ENCODE measurements at places on chromosomes 4 and X. TPM values are rescaled to one million over a fixed set of nuclear protein-coding genes. Genes with fewer than 3 reads are reported as not detected.

DNA sequence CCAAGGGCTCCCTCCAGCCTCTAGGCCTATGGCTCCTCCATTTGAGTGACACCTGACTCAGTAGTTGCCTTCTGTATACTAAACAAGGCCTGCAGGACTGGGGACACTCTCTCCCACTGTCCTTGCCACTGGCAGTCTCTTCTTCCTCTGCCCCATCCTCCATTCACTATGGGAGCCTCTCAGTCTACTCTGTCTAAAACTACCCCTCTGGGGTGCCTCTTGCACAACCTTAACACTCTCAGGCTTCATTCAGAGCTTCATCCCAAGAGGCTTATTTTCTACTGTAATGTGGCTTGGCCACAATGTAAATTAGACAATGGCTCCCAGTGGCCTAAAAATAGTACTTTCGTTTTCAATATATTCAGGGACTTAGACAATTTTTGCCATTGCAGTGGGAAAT, 133.0 kb downstream of the ZC4H2 start:
- no peak for DNase-seq

DNA sequence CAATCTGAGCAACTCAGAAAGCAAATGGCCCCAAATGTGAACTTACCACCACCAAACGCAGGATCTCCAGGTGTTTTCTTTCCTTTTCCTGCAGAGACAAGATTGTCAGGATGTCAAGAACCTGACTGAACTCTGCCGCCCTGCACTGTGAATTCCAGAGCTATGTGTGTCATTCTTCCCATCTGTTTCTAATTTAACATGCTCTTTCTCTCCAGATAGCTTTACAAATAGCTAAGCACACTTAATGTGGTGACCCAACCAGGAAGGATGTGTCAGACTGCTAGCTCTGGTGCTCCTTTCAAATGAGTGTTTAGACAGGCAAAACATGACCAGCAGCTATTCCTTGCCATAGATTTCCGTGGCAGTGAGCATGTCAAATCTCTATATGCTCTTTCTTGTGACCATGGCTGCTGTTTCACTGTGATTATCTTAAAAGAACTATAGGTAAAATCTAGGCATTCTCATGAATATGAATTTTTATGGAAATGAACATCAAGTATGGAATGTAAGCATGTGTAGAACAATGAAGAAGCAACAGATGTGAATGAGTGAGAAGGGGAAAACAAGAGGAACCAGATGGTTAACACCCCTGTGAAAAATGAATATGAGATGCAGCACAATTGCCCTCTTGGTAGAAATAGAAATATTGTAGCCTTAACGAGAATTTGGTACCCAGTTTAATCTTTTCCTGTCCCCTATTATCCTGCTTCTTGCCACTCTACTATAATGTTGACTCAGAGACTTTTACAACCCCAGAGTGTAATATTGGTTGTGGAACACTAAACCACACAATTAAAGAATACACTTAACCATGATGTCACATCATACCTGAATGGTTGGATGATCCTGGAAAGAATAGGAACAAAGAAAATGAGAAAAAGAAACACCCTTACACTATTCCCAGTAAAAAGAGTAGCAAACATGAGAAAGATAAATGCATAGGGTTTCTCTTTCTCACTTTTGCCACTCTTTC, 247.8 kb upstream of the DKK2 start:
- no peak for DNase-seq

GRCh38 chrX:140180585-140180984, 215.3 kb upstream of the CXorf66 start:
- DNase-seq: no peak

DNA sequence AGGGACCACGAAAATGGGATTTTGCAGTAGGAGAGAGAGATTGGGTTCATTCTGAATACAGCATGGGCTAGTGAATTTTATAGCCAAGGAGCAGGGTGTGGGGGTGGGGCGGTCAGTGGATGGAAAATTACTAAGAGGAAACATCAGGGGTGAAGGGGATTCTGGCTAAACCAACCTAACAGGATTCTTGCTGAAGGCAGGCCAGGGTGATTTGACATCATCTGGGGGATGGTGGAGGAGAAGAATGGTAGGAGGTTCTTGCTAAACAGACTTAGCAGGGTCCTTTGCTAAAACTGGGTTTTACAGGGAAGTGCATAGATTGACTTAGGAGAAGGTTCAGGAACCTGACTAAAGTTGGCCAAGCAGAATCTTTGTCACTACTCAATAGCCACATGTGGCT, 91.9 kb downstream of the DNAAF6 start:
- DNase-seq: no peak

DNA sequence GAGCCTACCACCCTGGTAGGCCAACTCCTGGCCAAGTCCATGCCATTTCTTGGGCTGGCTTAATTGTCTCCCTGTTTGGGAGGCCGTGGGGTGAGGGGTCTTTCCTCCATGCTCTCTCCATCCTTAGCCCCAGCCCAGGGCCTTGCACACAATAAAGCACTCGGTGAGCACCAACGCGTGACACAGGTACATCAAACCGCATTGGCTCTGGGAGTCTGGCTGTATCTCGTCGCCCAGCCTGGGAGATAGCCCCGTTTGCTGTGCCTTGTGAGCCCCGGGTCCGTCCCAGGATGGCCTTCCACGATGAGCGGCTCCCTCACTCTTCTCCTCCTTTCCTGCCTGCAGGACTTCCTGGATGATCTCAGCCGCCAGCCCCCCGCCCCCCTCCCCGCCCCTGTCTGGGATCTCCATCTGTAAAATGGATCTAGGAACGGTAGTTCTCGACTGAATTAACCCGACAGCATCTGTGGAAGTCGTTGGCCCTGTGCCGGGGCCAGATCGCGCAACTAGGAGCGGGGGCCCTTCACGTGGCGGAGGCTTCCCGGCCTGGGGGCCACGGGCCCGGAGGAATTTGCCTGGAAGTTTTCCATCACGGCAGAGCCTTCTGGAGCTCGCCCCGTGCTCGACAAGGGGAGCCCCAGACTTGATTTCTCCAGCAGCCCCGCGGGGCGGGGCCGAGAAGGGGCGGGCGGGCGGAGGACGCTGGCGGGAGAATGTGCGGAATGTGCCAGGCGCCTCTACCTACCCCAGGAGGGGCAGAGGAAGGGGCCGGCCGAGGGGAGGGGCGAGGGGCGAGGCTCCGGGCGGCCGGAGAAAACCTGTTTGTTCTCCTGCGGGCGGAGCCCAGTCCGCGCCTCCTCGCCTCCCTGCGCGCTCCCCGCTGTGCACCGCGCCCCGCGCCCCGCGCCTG, at the start of gene ZNF185:
Gene ZNF185, plus strand, starts transcription at position 846 of the 910 bp plus-strand sequence. CDS start 16,423 bp downstream, outside the sequence.
- DNase-seq: peak; percentile 27

- no peak for DNase-seq
Observed at GRCh38 chrX:13283950-13284546, 35.8 kb downstream of the ATXN3L start.

- no peak for DNase-seq
Observed at GRCh38 chrX:95953564-95953963, 731.1 kb upstream of the DIAPH2 start.

CXCL13 gene
- not detected for polyA plus RNA-seq

- no peak for DNase-seq
Observed at GRCh38 chrX:123190096-123190495, 6.0 kb downstream of the GRIA3 start.

GRCh38 chr4:55880652-55881280, 27.3 kb downstream of the EXOC1 start:
- no peak for DNase-seq

DNA sequence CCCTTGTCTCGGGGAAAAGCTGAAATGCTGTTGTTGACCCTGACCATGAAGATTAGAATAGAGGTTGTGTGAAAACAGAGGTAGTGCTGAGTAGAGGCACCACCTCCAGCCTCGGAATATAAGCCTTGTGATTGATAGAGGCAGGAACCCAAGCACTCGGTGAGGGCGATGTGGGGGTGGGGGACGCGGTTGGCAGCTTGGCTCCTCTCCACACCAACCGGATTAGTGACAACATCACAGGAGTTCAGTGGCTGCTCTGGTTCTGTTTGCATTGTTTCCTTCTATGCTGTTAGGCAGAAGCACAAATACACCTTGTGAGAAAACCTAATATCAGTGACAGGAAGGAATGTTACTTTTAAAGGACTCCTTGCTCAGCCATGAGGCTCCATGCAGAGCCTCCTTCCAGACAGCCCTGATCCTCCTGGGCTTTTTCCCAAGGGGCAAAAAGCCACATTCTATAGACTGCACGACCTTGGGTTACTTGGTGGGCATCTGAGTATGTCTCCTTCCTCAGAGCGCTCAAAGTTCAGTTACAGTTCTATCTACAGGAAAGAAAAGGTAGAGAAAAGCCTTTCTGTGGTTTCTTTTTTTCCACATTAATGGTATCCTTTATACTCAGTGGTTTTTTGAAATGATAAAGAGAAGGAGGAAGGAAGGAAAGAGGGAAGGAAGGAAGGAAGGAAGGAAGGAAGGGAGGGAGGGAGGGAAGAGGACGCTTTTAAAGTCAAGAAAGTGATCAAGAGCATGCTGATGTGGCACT, 150.4 kb upstream of the NOCT start:
- DNase-seq: no peak

- DNase-seq: no peak
Observed at GRCh38 chr4:93467484-93468155, 360.9 kb upstream of the ATOH1 start.

DNA sequence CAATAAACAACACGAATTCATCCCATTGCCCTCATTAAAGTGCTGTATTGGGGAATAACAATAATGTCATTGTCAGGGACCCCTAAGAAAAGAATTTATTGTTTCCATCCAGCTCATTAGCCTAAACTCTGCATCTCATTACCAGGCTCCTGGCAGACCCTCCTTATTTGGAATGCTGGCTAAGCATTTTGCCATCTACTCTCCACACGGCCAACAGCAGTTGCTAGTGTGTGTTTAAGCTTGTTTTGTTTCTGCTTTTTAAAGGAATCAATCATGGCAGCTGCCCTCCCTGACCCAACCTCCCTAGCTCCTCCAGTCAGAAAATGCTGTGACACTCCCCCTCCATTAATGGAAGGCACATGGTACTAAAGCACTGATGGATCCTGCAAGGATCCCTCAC, 43.5 kb downstream of the GATB start:
- DNase-seq: peak; percentile 82

- DNase-seq: no peak
Observed at GRCh38 chrX:16745659-16746058, 26.2 kb downstream of the SYAP1 start.

- no peak for DNase-seq
Observed at GRCh38 chrX:150544222-150544787, 24.1 kb upstream of the MTM1 start.

GAGE10 gene
- not detected for polyA plus RNA-seq

TMEM144 gene
- 52.0 TPM for polyA plus RNA-seq

DAPP1 gene
- not detected for polyA plus RNA-seq

TCEAL2 gene
- polyA plus RNA-seq: 163 TPM

GRCh38 chr4:1608196-1608820, 75.8 kb downstream of the FAM53A start:
- no peak for DNase-seq

DMP1 gene
- polyA plus RNA-seq: not detected

DNA sequence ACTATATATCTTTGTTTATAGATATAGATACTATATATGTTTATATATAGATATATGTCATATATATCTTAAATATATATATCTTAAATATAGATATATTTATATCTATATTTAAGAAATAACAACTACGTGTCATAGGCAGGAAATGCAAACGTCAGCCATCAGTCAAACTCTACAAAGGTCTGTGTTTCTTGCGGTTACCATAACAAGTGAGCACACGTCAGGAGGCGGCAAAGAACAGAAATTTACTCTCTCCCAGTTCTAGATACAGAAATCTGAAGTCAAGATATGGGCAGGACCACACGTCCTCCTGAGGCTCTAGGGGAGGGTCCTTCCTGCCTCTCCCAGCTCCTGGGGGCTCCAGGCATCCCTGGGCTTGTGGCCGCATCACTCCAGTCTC, 6.5 kb downstream of the PLCXD1 start:
- DNase-seq: no peak

GRCh38 chrX:126655061-126655460, 102.4 kb upstream of the DCAF12L1 start:
- no peak for DNase-seq

DNA sequence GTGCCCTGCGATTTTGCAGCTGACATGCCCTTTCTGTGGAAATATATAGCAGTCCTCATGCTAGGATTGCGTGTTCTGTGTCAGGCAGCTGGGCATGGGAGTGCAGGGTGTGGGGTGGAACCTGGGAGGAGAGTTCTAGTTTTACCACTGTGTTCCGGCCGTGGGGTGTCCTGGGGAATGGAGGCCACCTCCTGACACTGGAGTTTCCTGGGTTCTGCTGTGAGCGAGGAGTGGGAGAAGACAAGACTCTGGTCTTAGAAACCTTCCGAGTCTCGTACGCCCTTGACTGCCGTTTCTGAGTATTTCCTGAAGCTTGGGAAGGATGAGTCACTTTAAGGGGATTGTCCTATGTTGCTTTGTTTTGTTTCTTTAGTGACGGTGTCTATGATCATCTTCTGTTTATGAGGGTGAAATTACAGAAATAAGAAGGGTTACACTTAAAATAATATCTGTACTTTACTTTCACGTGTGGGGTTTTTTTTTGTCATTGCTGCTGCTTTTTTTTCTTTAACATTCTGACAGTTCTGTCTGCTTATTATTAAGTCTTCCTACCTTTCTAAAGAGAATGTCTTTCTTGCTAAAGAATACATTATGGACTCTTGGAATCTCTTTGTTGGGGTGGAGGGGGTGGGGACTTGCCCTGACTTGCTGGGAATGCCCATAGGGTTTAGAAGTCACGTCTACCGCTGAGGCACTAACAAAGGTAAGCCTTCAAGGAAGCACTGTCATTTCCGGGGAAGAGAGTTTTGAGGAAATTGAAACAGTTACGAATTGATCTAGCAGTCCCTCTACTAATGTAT, 19.1 kb downstream of the CD99 start:
- no peak for DNase-seq

AMMECR1 gene
- 1.4 TPM for polyA plus RNA-seq

GRCh38 chr4:114287079-114287696, 307.7 kb upstream of the ARSJ start:
- no peak for DNase-seq

WDR1 gene
- 207 TPM for polyA plus RNA-seq

DNA sequence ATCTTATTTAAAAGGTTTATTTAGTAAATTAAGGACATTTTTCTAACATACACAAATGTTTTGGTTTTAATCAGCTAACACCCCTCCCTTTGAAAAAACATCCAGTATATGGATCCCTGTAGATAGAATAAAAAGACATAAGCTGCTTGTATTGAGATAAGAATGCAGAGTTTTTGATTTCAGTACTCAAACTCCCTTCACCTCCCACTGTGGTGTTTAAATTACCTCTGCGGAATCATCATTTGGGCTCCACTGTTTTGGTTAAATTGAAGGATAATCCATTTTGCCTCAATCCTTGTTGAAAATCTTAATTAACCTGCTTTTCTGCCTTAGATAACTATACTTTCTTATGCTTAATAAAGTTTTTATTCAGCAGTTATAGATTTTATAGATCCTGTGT, 27.6 kb downstream of the USP53 start:
- DNase-seq: no peak

DNA sequence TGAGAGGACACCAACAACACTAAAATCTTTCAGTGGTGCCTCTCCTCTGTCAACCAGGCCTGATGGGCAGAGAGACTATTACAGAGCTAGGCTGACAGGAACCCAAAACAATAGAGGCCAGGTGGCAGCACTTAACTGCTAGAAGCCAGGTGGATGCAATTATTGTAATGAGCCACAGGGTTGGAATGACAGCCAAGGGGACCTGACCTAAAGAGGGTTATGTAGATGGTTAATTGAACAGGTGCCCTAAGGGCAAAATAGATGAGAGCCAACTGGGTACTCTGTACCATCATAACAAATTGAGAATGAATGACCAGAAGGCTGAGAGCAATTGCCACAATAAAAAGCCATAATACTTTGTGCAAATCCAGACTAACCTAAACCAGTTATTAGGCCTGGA, 24.7 kb upstream of the FRAS1 start:
- no peak for DNase-seq
